ENCODE measurements at places on chromosomes 7 and 10.
A peak's percentile ranks its signal among the peaks of the same experiment; 100 is the strongest.

GRCh38 chr7:149733924-149734790, 39.2 kb downstream of the ZNF467 start:
- no peak for DNase-seq

DNA sequence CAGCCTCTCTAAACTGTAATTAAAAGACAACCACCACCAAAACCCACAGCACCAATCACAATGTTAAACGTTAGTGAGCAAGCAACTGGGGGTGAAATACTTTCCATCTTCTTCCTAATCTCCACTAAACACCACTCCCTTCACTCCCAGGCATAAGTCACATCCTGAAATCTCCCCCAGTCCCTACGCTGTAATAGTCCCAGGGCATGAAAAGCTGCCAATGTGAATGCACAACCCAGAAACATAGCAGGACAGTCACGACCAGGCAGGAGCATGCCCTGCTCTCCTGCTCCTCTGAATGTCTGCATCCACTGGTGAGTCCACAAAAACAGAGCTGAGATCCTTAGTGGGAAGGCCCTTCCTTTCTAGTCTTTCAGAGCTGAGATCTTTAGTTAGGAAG, 288.9 kb downstream of the PARD3 start:
- no peak for DNase-seq

DNA sequence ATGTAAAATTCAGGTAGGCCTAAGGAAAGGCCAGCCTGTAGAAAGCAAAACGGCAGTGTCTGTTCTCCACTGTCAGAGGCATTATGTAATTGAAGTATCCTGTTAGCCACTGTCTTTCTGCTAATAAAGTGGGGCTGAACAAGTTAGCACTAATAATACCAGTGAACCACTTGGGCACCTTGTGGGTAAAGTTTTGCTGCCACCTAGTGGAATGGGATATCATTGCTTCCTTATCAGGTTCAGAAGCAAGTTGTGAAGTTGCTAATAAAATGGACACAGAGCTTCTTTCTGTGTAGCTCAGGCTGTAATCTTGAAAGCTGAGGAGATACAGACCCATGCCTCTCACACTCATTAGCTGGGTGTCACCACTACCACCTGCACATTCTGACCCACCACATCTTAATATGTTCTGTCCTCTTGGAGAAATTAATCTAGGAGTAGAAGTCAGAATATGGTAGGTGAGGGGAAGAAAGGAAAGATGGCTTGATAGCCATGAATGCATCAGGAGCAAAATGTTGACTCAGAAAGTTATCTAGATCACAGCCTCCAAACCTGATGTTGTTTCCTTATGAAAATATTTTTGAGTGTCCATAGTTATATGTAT, 175.1 kb downstream of the SEPTIN7 start:
- peak; percentile 85 for DNase-seq

- no peak for DNase-seq
These were observed 21.5 kb upstream of the AKR1B10 start for GRCh38 chr7:134505856-134506255.

GRCh38 chr7:114740941-114741340, 181.0 kb upstream of the MDFIC start:
- DNase-seq: no peak

GRCh38 chr10:88097536-88097935, 234.1 kb downstream of the PTEN start:
- no peak for DNase-seq

GRCh38 chr10:1097436-1097835, 41.3 kb downstream of the WDR37 start:
- DNase-seq: no peak

- DNase-seq: peak; percentile 33
These were observed 23.7 kb upstream of the LIMK1 start for GRCh38 chr7:74059681-74060588.

DNA sequence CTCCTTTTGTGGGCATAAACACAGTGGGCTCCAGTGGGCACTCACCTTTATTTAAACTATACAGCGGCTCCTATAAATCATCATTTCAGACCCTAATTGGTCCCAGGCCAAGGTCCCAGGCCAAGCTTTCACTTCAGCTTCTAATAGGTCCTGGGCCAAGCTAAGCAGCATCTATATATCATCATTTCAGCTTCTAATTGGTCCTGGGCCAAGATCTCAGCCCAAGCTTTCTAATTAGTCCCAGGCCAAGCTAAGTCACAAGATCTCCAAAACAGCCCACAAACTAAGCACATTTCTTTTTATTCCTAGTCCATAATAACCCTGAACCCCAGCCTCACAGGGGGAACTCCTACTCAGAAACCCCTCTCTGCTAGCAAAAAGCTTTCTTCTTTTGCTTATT, 47.1 kb downstream of the ZNF680 start:
- no peak for DNase-seq

- no peak for DNase-seq
These were observed 110.5 kb upstream of the HABP2 start for GRCh38 chr10:113442336-113442735.

DNA sequence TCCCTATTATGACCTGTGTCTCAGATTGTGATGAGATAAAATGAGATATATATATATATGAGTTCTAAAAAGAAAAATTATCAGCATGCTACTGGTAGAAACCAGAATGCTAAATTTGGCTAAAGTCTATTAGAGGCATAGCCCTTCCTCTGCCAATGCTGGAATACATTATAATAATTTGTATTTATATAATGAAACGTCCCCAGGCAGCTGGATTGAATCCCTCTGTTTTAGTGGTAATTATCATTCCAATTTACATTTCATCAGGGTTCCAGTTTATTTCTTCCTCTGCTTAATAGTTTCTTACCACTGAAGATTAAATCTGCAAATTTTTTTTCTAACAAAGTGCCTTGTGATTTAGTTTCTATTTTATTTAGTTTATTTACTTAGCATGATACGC, 71.8 kb upstream of the ABI1 start:
- DNase-seq: no peak

GRCh38 chr7:74297516-74298233, 8.5 kb downstream of the CLIP2 start:
- no peak for DNase-seq

- DNase-seq: peak; percentile 62
These were observed 21.0 kb downstream of the NUDT13 start for GRCh38 chr10:73131301-73131700.

GRCh38 chr7:24910551-24911212, 69.3 kb downstream of the OSBPL3 start:
- DNase-seq: no peak

DNA sequence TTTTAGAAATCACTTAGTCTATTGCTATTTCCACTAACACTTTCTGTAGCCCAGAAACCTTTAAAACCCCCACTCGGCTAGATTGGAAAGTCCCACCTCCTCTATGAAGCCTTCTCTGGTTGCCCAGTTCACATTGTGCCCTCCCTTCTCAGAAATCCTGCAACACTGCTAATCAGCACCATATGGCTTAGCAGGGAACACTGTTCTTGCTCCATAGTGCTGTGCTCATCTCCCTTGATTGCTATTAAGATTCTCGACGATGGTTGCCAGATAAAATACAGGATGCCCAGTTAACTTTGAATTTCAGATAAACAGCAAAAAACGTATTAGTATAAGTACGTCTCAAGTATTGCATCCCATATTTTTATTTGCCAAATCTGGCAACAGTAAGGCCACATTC, 40.1 kb upstream of the XPNPEP1 start:
- DNase-seq: no peak

GRCh38 chr7:48976253-48976652, 51.9 kb downstream of the CDC14C start:
- no peak for DNase-seq

DNA sequence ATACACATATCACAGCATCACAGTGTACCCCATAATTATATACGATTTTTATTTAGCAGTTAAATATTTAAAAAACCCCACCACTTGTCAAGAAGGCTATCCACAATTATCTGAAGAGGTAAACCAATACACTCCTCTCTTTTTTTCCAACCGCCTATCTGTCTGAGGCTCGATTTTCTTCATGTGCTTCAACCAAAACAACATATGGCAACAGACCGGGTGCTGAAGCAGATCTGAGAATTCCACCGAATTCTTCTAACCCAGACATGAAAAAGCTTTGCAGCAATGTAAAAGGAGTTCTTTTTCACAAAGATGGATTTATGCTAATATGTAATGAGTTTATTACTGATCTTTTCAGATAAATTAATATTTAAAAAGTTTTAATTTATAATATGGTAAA, 132.4 kb upstream of the RHEB start:
- no peak for DNase-seq

- no peak for DNase-seq
These were observed 40.6 kb upstream of the ECHDC3 start for GRCh38 chr10:11701451-11702095.

- peak; percentile 58 for DNase-seq
These were observed 496.9 kb upstream of the CELF2 start for GRCh38 chr10:10520491-10521385.

GRCh38 chr7:12250232-12250631, 39.1 kb downstream of the TMEM106B start:
- DNase-seq: no peak

DNA sequence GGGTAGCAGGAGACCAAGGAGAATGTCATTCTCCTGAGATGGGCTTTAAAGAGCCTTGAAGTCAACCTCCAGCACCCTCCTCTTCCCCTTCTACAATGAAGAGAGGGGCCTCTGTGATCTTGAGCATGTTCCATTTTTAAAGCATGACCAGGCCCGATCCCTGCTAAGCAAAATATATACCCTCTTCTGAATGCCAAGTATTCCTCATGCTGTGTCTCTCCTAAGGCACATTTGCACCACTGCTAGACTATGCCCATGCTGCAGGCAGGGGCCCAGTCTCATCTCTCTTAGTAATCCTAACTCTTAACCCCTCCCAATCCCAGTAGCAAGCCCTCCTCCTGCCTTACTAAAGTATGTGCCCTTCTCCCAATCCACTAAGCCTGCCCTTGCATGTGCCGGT, 18.4 kb downstream of the SORBS1 start:
- no peak for DNase-seq

DNA sequence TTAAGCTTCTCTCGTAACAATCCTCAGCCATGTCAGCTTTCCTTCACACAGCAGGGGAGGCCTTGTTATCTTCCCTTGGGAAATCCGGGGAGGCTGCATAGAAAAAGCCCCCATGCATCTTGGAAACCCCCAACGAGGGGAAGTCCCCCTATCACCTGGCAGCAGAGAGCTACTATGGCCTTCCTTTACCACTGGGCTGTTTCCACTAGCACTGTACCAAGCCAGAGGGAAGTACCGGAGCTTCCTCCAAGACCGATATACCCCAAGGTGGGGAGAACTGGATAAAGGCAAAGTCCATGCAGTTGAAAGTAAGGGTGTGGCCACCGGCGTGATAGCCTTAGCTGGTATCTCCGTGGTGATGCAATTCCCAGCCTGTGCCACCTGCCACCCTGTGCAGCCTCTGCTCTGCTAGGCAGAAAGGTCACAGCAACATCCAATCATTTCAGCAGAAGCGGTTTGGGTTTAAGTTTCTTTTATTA, 4.4 kb upstream of the CLIP2 start:
- no peak for DNase-seq

GRCh38 chr10:31855033-31855432, 73.6 kb downstream of the ARHGAP12 start:
- no peak for DNase-seq

DNA sequence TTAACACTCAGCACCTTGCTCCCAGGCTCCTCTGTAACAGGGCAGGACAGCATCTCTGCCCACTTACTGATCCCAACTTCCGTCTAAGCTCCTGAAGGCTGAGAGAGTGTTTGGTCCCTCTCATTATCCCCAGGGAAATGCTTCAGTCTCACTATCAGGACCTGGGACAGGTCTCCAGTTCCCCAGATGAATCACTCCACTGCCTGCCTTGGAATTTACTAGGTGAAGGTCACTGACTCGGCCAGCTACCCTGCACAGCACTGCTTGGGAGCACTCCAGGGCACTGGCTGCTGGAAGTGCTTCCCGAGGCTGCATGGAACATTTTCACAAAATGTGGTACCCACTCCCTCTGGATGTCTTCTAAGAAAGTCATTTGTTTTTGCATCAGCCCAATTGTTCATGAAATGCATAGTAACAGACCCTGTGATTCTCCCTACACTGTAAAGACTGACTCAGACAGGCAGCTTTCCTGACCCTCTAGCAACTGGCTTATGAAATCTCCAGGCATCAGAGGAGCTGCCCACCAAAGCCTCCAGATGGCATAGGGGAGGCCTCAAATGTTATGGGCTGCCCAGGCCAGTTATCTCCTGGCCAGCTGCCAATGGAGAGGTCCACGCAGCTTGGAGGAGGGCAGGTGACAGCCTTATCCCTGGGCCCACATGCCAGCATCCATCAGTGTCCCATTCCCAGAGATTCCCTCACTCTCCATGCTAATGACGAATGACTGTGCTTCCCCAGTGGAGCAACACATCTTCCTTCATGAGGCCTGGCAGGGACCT, 89.1 kb downstream of the GFRA1 start:
- DNase-seq: no peak

- no peak for DNase-seq
These were observed 82.0 kb downstream of the FGFR2 start for GRCh38 chr10:121516093-121516865.

GRCh38 chr10:18658271-18659124, 733 bp upstream of the ARL5B start:
- no peak for DNase-seq

DNA sequence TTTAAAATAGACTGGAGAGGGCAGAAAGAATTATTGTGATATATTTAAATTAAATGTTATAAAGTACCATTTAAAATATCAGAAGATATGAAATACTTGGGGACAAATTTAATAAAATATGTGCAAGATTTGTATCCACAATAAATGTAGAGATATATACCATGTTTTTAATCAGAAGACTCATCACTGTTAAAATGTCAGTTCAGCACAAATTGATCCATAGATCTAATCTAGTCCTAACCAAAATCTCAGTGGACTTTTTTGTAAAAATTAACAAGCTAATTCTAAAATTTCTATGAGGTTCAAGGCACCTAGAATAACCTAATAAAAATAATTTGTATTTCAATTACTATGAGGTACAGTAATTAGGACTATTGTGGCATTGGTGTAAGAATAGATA, 96.4 kb downstream of the CTNNA3 start:
- DNase-seq: no peak

- no peak for DNase-seq
These were observed 16.8 kb downstream of the MACC1 start for GRCh38 chr7:20200361-20200760.

- peak; percentile 57 for DNase-seq
These were observed 52.7 kb upstream of the SLC29A3 start for GRCh38 chr10:71266147-71266917.

- DNase-seq: no peak
These were observed 219.7 kb upstream of the ZMIZ1 start for GRCh38 chr10:78849115-78849514.

- DNase-seq: no peak
These were observed 51.4 kb downstream of the PCGF5 start for GRCh38 chr10:91271886-91272285.

DNA sequence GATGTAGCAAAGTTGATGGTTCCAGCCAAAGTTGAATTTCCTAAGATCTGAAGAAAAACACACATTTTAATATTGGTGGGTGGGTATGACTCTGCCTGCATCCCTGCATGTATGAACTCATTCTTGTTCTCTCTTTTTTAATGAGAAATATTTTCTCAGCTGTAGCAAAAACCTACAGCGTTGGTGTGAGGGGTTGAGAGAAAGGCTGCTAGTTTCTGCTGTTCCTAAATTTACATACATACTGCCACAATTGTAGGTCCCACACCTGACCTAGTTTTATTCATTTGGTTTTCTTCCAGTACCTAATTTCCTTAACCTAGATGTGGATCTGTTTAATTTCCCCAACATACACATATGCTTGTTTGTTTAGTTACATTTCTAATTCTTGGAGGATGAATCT, 4.6 kb downstream of the AGFG2 start:
- no peak for DNase-seq

GRCh38 chr7:150738591-150739001, 1.4 kb downstream of the GIMAP5 start:
- no peak for DNase-seq

All from NCI-H2081 (cell line).